ENCODE measurements at places on chromosomes 7 and 10.

GRCh38 chr10:30096564-30096963 is 37.2 kb upstream of the JCAD start:
- DNase-seq = no peak

GRCh38 chr7:28874001-28874400 is 84.1 kb downstream of the TRIL start:
- DNase-seq = no peak

- DNase-seq = no peak
Observed at GRCh38 chr10:20492447-20492846, 404.7 kb downstream of the NEBL start.

GRCh38 chr7:79064187-79064823 is 389.2 kb downstream of the MAGI2 start:
- no peak for DNase-seq

- DNase-seq = no peak
Observed at GRCh38 chr10:19839552-19839951, 23.3 kb downstream of the PLXDC2 start.

- DNase-seq = no peak
Observed at GRCh38 chr7:18290223-18290622, 205.3 kb upstream of the HDAC9 start.

DNA sequence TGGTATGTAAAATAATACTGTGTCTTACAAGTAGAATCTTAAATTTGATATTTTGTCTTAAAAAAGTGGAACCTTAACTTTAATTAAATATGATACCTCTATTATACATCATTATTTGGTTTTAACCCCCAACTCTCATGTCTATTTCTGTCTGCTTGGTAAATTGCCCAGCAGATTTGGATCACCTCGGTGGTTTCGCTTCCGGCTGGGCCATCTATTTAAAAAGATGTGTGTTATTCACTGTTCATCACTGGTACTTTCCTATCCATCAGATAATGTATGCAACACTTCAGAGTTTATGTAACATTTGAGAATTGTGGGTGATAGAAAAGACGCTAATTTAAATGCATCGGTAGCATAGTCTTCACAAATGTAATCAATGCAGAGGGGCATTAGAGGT is 119.7 kb downstream of the SND1 start:
- no peak for DNase-seq

DNA sequence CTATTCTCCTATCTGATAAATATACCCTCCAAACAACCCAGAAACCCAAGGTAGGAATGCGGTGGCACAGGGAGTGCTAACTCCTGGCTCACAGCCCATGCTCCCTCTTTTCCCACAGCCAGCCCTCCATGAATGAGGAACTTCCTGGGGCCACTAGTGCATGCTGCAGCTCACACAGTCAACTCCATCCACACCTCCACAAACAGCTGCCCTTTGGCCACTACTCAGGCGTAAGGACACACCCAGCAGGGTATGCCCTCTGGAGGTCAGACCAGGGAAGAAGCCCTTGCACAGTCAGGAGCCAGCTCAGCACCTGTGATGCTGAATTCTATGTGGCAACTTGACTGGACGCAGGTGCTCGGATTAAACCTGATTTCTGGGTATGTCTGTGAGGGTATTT is 85.2 kb upstream of the PIK3CG start:
- DNase-seq = no peak

DNA sequence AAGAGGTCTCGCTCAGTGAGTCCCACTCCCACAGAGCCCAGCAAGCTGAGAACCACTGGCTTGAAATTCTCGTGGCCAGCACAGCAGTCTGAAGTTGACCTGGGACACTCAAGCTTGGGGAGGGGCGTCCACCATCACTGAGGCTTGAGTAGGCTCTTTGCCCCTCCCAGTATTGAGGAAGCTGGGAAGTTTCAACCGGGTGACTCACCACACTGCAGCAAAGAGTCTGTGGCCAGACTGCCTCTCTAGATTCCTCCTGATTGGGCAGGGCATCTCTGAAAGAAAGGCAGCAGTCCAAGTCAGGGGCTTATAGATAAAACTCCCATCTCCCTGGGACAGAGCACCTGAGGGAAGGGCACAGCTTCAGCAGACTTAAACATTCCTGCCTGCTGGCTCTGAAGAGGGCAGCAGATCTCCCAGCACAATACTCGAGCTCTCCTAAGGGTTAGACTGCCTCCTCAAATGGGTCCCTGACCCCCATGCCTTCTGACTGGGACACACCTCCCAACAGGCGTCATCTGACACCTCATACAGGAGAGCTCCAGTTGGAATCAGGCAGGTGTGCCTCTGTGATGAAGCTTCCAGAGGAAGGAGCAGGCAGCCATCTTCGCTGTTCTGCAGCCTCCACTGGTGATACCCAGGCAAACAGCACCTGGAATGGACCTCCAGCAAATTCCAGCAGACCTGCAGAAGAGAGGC is 970.9 kb upstream of the LRRN3 start:
- DNase-seq = no peak

- DNase-seq = no peak
Observed at GRCh38 chr7:1694611-1695511, 24.8 kb downstream of the ELFN1 start.

DNA sequence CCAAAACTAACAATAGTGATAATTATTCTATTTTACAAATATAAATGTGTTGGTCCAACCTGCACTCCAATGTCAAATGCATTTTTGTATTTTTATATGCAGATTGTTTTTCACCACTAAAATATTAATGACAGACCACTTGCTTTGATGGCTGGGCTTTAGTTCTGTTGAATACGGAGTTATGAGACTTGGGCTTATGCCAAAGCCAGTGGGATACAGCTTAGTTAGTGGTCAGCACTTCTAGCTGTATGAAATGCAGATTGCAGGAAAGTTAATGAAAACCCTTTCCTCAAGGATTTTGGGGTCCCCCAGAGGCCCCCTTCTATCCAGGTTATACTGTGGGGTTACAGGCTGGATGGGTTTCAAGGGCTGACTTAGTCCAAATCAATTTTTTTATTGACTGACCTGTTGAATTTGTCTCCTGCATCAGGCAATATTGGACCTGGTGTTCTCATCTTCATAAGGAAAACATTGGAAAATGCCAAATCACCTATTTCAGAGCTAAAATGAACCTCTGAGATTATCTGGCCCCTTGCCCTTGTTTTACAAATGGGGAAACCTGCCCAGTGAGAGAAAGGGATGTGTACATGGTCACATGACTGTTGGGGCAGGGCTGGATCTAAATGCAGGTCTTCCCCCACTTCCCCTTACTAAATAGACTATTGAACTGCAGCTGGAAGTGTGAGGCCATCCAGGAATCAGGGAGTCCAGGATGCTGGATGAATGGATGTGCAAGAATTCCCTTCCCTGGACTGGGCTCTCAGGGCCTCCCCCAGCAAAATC is 1085.3 kb downstream of the KCNMA1 start:
- no peak for DNase-seq

DNA sequence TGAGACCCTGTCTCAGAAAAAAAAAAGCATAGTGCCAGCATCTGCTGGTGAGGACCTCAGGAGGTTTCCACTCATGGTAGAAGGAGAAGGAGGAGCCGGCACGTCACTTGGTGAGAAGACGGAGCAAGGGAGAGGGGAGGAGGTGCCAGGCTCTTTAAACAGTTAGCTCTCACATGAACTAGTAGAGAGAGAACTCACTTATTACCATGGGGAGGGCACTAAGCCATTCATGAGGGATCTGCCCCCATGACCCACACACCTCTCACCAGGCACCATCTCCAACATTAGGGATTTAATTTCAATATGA is 62.9 kb upstream of the VKORC1L1 start:
- DNase-seq = no peak

GRCh38 chr10:118694848-118695247 is 59.9 kb downstream of the CACUL1 start:
- DNase-seq = no peak

DNA sequence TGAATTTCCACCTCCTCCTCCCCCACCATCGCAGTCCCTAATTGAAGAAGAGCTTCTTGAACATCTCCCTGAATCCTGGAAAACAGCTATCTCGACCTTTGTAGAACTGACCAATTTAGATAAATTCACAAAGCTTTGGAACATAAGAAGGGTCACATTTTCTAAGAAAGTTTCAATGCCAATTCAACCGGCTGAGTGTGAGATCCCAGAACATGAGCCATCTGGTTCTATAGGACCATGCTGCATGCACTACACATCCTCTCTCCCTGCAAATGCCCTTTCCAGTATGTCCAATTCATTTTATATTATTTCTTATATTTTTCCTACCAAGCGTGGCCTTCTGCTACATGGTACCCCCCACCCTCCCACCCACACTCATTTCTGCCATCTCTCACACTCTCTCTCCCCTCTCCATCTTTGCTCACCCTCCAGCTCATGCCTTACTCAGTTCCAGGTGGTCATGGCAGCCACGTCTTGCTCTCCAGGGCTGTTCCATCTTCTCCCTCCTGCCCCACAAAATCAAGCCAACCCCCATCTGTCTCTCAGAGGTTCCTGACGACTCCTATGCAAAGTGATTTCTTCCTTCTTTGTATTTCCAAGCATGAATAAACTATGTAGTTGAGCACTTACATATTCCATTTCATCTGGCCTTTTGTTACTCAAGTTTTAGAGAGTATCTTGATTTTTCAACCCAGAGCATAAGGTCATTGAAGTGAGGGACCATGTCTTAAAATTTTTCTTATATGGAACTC is 19.3 kb downstream of the FRMD4A start:
- no peak for DNase-seq

GRCh38 chr7:4715410-4715776 is 33.3 kb downstream of the FOXK1 start:
- DNase-seq = no peak

DNA sequence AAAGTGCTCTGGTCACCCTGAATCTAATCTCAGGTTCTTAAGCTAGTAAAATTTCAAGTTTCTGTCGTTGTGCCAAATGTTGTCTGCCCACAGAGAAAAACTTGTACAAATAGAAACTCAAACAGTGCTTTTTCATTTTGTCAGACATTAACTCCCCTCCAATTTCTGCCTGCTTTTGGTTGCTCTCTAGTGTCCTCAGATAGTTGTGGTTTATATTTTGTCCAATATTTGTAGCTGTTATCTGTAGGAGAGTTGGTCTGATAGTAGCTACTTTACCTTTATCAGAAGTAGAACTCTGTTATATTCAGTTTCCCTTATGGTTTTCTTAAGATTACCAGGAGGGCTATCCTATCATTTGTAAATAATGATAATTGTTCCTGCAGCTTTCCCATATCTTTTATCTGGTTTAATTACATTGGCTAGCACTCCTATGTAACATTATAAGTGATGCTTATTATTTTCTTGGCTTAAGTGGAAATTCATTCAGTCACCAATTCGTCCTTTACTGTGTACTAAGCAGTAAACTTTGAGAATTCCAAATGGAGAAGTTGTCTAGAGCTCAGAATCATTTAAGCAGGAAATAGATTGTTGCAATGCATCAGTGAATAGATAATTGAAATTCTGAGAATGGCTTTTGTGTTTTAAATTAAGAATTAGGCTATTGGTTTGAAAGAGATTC is 91.0 kb downstream of the ANKIB1 start:
- no peak for DNase-seq

- no peak for DNase-seq
Observed at GRCh38 chr10:50349554-50349953, 98.2 kb upstream of the ASAH2 start.
